ENCODE measurements at places on chromosomes 5 and 9.

GRCh38 chr5:154520861-154521453 is 42.9 kb upstream of the HAND1 start:
- no peak for DNase-seq

GRCh38 chr9:96720435-96720834 is 57.5 kb downstream of the ZNF510 start:
- no peak for DNase-seq

GRCh38 chr9:114349713-114350480 is 20.2 kb downstream of the ORM2 start:
- DNase-seq: no peak

GRCh38 chr5:72477176-72477575 is 30.0 kb downstream of the ZNF366 start:
- no peak for DNase-seq
